ENCODE measurements at places on chromosomes 7 and 10. TPM values are rescaled to one million over a fixed set of nuclear protein-coding genes. Genes with fewer than 3 reads are reported as not detected.

The CTAGE15 gene
- total RNA-seq = not detected

The AMZ1 gene
- 0.83 TPM for total RNA-seq

The CUZD1 gene
- total RNA-seq = 1.4 TPM

The OLAH gene
- total RNA-seq = 0.34 TPM

The MALRD1 gene
- not detected for total RNA-seq

The SPDYE2B gene
- not detected for total RNA-seq

The GOLGA7B gene
- 0.87 TPM for total RNA-seq

The BEND7 gene
- not detected for total RNA-seq

The DHTKD1 gene
- total RNA-seq = 16.2 TPM

The WNT2 gene
- not detected for total RNA-seq

The GPR158 gene
- total RNA-seq = not detected

The NPFFR1 gene
- not detected for total RNA-seq

The TSPAN33 gene
- 3.3 TPM for total RNA-seq

DNA sequence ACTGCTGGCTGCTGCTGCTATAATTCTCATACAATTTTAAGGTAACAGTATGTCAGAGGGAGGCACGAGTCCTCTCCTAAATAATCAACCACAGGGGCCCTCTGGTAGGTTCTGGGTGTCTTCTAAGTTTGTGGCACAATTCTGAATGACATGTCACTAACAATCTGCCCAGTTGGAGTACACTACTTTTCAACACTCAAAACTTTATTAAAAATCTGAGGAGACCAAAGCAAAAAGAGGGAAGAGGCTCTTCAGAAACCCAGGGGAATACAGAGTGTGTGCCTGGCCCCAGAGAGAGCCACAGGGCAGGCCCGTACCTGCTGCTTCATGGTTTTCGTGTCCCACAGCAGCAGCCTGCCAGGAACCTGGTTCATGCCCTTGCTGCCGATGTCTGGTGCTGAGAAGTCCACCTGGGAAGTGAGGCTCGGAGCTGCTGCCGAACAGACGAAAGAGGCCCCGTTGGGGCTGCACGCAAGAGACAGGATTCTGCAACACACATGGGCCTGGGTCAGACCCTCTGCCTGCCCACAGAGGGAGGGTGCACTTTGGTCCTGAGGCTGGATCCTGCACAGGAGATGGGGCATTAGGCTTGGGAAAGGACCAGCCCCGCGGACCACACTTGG lies 18.3 kb downstream of the WDR91 start:
- peaks cover under 1% of the 10 kb centered on the region for H3K4me1 ChIP-seq
- peaks cover 62% of the 10 kb centered on the region for H3K36me3 ChIP-seq
- H3K27ac ChIP-seq = no peak overlapping the region
- DNase-seq = no peak

- no peaks in the 10 kb centered on the region for H3K4me1 ChIP-seq
- H3K27me3 ChIP-seq = no peaks in the 10 kb centered on the region
- no peak overlapping the region for H3K27ac ChIP-seq
- H3K36me3 ChIP-seq = no peaks in the 10 kb centered on the region
- DNase-seq = no peak
Observed at GRCh38 chr7:18541181-18541870, 45.8 kb downstream of the HDAC9 start.

DNA sequence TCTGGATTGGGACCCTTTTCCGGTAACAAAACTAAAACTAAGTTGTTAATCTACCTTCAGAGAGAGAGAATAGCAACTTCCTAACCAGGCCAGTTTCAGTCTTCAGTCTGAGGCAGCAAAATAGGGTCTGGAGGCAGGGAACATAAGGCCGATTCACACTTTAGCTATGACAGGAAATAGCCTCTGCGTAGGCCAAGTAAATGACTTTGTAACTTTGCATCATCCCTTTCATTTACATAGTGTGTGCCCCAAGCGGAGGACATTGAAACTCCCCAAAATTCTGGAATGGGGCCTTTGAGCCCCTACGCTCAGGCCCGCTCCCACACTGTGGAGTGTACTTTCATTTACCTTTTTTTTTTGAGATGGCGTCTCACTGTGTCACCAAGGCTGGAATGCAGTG lies 1.7 kb upstream of the UPP1 start:
- H3K36me3 ChIP-seq = peaks cover 25% of the 10 kb centered on the region
- H3K27me3 ChIP-seq = no peaks in the 10 kb centered on the region
- DNase-seq = peak; percentile 56
- peak overlapping the region; percentile 91 for H3K27ac ChIP-seq
- H3K4me1 ChIP-seq = peaks cover 79% of the 10 kb centered on the region

- H3K36me3 ChIP-seq = no peaks in the 10 kb centered on the region
- H3K4me3 ChIP-seq = no peak overlapping the region
- H3K4me1 ChIP-seq = no peaks in the 10 kb centered on the region
- DNase-seq = no peak
Observed at GRCh38 chr10:115566867-115567266, 473.7 kb downstream of the ATRNL1 start.

DNA sequence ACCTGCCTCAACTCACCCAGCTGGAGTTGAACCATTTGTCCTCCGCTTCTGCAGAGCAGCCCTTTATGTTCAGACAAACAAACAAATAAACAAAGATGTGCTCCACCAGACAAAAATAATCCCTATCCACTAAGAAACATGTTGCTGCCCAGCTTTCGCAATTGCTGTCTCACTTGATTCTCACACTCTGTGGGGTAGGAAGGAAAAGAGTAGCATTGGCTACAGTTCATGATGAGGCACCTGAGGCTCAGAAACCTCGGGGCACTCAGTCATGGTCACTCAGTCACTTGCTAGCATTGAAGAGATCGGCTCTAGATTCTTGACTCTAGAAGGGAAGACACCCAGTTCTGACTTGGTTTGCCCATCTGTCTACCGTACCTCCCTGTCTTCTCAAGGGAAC lies 88.0 kb upstream of the ZMIZ1 start:
- H3K27me3 ChIP-seq = no peaks in the 10 kb centered on the region
- no peaks in the 10 kb centered on the region for H3K36me3 ChIP-seq
- no peak for DNase-seq
- peaks cover 9% of the 10 kb centered on the region for H3K4me1 ChIP-seq

GRCh38 chr7:47777531-47778152 lies 170.6 kb downstream of the PKD1L1 start:
- H3K36me3 ChIP-seq = no peaks in the 10 kb centered on the region
- no peak overlapping the region for H3K27ac ChIP-seq
- H3K4me3 ChIP-seq = no peak overlapping the region
- DNase-seq = no peak

GRCh38 chr7:37000511-37000910 lies 276.2 kb upstream of the AOAH start:
- peaks cover 29% of the 10 kb centered on the region for H3K36me3 ChIP-seq
- DNase-seq = no peak
- no peak overlapping the region for H3K4me3 ChIP-seq
- H3K27ac ChIP-seq = no peak overlapping the region
- H3K4me1 ChIP-seq = peaks cover 3% of the 10 kb centered on the region
- no peaks in the 10 kb centered on the region for H3K27me3 ChIP-seq

DNA sequence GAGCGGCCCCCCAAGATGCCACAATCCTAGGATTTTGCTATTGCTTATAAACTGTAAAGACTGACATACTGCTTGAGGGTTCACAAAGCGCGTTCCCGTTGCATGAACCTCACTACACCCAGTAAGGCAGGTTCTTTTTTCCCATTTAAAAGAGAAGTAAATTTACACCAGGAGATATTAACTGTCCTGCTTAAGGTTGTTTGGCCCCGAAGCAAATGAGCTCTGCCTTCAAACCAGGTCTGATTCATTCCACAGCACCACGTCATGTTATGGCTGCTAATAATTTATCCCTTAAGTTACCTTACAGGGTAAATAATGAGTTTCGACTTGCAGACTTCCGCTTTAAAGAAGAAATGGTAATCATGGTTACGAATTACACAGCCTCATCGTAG lies 559 bp upstream of the FKBP14 start:
- no peak overlapping the region for H3K4me3 ChIP-seq
- H3K27ac ChIP-seq = peak overlapping the region; percentile 75
- peak; percentile 39 for DNase-seq
- H3K4me1 ChIP-seq = peaks cover 32% of the 10 kb centered on the region
- H3K36me3 ChIP-seq = peaks cover 2% of the 10 kb centered on the region
- no peaks in the 10 kb centered on the region for H3K27me3 ChIP-seq

GRCh38 chr7:30874656-30875302 lies 36.9 kb upstream of the AQP1 start:
- DNase-seq = no peak
- no peaks in the 10 kb centered on the region for H3K27me3 ChIP-seq
- H3K27ac ChIP-seq = no peak overlapping the region

DNA sequence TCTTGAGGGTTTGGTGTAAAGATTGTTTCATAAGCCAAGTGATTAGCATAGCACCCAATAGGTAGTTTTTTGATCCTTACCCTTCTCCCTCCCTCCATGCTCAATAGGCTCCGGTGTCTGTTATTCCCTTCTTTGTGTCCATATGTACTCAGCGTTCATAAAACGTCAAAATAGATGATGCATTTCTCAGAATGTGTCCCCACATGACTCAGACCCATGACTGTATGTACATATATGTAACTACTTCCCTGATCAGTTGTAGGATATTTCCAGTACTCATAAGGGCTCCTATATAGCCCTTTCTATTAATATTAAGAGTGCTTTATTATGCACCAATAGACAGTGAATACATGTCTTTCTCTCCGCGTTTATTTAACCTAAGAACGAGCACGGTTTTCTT lies 466.9 kb downstream of the KIF20B start:
- no peaks in the 10 kb centered on the region for H3K36me3 ChIP-seq
- H3K27ac ChIP-seq = no peak overlapping the region

DNA sequence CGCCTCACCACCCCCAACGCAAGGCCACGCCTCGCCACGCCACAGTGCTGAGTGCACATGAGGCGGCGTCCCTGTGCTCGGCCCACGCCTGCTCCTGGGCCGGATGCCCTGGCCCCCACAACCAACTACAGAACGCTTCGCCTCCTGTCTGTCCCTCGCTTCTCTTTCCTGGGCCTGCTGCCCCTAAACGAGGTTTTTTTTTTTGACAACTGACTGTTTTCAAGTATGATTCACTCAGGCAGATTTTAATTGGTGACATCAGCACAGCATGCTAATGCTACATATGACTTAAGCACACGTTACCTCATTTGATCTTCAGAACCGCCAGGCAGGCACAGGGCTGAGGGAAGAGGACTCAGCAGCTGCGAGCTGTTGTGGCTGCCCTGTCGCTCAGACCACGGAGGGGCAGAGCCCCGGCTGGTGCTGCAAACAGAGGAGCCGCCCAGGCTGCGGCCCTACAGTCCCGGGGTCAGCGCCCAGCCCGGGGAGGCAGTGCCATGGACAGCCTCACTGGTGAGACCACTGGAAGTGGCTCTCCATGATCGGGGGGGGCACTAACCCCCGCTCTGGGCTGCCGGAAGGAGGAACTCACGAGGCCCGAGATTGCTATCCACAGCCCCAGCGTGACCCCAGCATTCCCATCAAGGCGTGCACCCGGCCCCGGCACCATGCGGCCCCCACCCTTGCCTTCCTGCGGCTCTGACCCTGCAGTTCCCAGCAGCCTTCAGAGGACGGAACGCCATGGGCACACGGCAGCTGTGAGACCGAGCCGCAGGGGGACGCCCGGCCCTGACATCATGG lies 212.8 kb downstream of the MAD1L1 start:
- peaks cover 13% of the 10 kb centered on the region for H3K4me1 ChIP-seq
- peak; percentile 43 for DNase-seq
- H3K36me3 ChIP-seq = peaks cover 9% of the 10 kb centered on the region

GRCh38 chr10:93106631-93107072 lies 33.0 kb downstream of the CYP26A1 start:
- H3K4me1 ChIP-seq = no peaks in the 10 kb centered on the region
- H3K27me3 ChIP-seq = peaks cover 2% of the 10 kb centered on the region
- DNase-seq = no peak
- H3K4me3 ChIP-seq = no peak overlapping the region
- peaks cover 2% of the 10 kb centered on the region for H3K36me3 ChIP-seq

DNA sequence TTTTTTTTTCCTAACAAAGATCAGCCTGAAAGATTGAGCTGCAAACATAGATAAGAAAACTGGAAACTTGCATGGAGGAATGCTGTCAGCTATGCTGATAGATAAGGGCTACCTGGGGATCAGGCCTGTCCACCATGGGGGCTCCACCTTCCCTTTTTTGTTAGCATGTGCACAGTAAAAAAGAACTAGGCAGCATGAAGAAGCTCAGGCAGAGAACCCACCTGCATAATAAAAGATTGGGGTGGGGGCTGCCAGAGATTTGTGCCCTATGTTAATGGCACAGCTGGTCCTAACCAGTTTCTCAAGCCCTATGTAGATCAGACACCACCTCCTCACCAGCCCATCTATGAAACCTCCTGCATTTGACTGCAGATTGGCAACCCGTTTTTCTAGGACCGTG lies 45.4 kb upstream of the CACNB2 start:
- DNase-seq = no peak
- H3K36me3 ChIP-seq = no peaks in the 10 kb centered on the region

DNA sequence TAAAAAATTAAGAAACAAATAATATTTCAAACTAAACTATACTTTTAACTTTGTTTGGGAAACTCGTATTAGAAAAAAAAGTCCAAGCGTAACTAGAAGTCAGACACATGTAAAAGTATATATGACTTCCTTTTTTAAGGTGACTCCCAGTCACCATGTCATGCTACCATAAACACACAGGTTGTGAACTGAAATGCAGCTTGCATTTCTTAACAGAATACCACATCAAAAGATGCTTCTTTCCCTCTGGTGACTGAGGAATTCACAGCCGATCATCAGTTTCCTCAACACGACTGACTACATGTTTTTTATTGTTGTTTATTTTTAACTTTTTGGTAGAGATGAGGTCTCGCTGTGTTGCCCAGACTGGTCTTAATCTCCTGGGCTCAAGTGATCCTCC lies 445.0 kb downstream of the PARD3 start:
- peaks cover 1% of the 10 kb centered on the region for H3K27me3 ChIP-seq
- H3K4me3 ChIP-seq = no peak overlapping the region
- no peak for DNase-seq
- no peaks in the 10 kb centered on the region for H3K36me3 ChIP-seq

DNA sequence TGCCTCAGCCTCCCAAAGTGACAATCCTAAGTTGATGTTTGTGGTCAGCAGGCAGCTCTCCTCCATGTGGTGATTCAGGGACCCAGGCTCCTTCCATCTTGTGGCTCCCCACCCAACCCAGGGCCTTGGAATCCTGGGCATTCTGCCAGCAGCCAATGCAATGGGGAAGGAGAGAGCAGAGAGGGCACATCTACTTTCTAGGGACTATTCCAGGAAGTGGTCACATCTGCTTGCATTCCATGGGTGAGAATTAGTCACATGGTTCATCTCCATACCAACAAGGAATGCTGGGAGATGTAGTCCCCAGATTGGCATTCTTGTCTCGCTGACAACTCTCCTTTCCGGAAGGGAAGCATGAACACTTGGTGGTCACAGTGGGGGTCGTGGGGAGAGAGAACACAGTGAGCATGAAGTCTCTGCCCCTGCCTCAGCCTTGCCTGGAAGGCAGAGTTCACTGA lies 9.9 kb upstream of the SRRM3 start:
- no peak overlapping the region for H3K27ac ChIP-seq
- no peaks in the 10 kb centered on the region for H3K36me3 ChIP-seq
- peaks cover 3% of the 10 kb centered on the region for H3K27me3 ChIP-seq
- H3K4me1 ChIP-seq = no peaks in the 10 kb centered on the region

GRCh38 chr7:128389618-128390329 lies 20.0 kb downstream of the IMPDH1 start:
- no peak overlapping the region for H3K27ac ChIP-seq
- H3K4me3 ChIP-seq = no peak overlapping the region
- H3K4me1 ChIP-seq = no peaks in the 10 kb centered on the region
- H3K27me3 ChIP-seq = no peaks in the 10 kb centered on the region

GRCh38 chr7:142626420-142627035 lies 122.7 kb upstream of the PRSS1 start:
- peak overlapping the region; percentile 86 for H3K27ac ChIP-seq
- no peaks in the 10 kb centered on the region for H3K36me3 ChIP-seq
- H3K27me3 ChIP-seq = no peaks in the 10 kb centered on the region
- H3K4me1 ChIP-seq = no peaks in the 10 kb centered on the region
- H3K4me3 ChIP-seq = peak overlapping the region; percentile 78
- peak; percentile 79 for DNase-seq

GRCh38 chr7:36005293-36005692 lies 147.8 kb upstream of the EEPD1 start:
- H3K4me3 ChIP-seq = no peak overlapping the region
- no peak overlapping the region for H3K27ac ChIP-seq
- peaks cover 5% of the 10 kb centered on the region for H3K4me1 ChIP-seq
- DNase-seq = no peak
